ENCODE measurements at places on chromosomes 1 and 21.

GRCh38 chr1:107486349-107486748 is 345.5 kb downstream of the NTNG1 start:
- DNase-seq, result no peak

- DNase-seq, result no peak
Measured at GRCh38 chr1:231591466-231591865, 35.1 kb upstream of the DISC1 start.

DNA sequence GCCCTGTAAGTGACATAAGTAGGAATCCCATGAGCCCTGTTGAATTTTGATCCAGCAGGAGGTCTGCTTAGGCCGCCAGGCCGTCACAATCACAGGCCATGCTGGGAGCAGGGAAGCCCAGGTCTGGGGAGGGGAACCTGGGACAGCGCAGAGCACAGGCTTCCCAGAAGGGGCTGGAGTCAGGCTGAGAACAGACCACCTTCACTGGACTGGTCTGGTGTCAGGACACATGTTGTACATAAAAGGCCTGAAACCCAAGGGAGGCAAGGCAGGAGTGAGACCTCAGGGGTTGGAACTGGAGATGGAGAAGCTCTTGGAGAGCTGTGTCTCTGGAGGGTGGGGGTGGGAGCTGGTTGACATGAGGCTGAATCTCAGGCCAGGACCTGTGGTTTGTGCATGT is 63.3 kb upstream of the ARTN start:
- no peak for DNase-seq

GRCh38 chr1:201593200-201593921 is 54.4 kb downstream of the NAV1 start:
- peak; percentile 43 for DNase-seq

DNA sequence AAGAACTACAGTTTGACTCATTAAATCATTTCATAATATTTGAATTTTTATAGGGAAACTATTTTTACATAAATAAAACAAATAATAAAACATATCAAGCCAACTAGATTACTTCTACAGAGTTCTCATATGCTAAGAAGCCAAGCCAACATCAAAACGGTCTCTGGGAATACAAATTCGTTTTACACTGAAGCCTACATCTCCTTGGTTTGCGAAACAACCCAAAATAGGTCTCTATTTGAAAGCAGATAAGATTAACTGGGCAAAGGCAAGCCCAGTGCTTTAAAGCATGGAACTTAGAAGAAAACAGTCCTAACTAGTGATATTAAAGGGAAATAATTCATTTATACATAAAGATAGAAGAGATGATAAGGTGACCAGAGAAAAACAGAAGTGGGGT is 25.3 kb downstream of the MIXL1 start:
- no peak for DNase-seq
